ENCODE measurements at places on chromosomes 2 and 18.

DNA sequence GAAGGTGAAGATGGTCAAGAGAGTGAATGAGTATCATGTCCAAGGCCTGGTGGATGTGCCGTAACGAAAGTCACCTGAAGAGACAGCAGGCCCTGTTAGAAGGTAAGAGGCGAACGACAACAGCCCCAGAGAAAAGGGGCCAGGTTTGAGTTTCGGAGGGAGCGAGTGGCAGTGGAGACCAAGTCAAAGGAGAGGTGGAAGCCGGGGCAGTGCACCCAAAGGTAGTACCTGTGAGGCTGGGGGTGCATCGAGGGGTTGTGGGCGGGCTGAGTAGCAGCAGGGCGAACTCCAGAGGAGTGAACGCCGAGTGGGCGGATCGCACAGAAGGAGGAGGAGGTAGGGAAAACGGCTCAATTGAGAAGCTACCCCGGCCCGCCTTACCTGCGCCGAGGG is 358 bp downstream of the USP37 start:
- DNase-seq = peak; percentile 3

DNA sequence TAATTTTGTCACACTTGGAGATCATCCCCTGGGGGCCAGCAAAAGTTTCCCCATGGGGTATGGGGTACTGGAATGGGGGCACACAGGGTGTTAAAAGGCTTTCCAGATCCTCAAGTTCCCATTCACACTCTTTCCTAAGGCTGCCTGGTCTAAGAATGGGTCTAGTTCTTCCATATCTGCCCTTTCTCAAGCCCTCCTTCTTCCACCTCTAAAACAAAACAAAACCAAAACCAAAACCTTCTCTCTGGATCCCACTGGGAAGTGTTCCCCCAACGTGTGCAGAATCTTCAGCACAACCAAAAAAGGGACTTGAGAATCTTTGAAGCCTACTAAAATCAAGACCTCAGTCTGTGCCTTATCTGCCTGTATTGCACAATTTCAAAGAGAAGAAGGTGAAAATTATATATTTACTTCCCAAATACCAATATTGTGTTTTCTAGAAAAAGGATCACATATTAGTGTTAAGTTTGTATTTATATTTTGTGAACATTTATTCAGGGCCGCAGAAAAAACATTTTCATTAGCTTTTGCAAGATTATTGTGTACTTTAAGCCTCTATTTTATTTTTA is 207.2 kb upstream of the TCF4 start:
- no peak for DNase-seq

GRCh38 chr2:240098349-240098748 is 37.8 kb downstream of the COPS9 start:
- DNase-seq = no peak

- DNase-seq = no peak
Observed at GRCh38 chr2:240236217-240237111, 96.0 kb upstream of the OTOS start.

DNA sequence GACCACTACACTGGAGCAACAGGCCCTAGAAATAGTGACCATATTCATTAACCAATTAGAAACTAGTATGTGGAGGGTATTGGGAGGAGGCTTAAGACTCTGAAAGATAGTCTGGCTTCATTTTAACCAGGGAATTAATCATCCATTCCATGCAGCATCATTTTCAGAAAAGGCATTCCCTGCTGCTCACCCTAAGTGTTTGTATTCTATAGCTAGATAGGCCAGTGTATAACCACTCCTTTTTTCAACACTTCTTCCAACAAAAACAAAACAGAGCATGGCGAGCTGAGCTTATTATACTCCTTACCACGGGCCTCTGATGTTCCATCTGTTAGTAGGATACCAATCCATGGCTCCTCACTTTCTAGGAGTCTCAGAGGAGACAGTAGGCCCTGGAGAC is 112.0 kb upstream of the PKDCC start:
- DNase-seq = no peak

- no peak for DNase-seq
Observed at GRCh38 chr18:74113711-74114110, 33.9 kb downstream of the FBXO15 start.

- peak; percentile 52 for DNase-seq
Observed at GRCh38 chr2:23385351-23385747, 370 bp downstream of the KLHL29 start.

DNA sequence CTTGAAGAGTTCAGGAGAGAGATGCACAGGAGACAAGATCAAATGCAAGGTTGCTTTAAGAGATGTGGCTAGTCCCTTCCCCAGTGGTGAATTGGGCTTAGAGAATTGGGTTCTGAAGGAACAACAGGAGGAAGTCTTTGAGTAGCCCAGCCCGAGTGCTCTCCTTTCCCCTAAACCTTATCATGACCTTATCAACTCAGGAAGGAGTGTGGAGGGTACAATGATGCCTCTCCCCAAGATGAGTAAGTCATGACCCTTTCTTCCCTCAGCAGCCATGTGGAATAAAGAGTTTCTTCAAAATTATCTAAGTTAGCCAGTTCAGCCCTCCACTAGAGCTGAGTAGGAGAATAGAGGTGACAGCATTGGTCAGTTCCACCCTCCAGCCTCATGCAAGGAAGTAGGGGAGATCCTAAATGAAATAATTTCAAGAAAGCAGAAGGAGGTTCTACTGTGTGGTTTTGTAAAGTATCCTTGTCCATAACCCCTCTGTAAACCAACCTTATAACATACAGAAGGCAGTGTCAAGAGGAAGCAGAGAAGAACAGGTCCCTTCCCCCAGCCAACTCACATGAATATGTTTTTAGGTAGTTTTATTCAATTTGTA is 88.4 kb downstream of the ARHGAP15 start:
- DNase-seq = no peak

DNA sequence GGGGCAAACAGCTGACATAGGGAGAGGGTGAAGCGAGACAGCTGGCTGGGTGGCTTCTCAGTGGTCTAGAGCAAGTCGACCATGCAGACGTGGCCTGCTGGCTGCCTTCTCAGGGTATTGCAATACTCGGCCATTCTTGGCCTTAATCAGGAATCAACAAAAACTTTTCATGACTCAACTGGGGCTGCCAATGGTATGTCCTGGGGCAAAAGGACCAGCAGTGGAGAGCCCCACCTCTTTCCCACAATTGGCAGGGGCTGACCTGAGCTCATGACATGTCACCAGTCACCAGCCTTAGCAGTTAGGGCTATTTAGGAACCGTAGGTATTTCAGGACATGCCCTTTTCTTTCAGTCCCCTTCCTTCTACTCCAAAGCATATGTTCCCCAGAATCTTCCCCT is 19.1 kb downstream of the PLA2R1 start:
- DNase-seq = no peak

DNA sequence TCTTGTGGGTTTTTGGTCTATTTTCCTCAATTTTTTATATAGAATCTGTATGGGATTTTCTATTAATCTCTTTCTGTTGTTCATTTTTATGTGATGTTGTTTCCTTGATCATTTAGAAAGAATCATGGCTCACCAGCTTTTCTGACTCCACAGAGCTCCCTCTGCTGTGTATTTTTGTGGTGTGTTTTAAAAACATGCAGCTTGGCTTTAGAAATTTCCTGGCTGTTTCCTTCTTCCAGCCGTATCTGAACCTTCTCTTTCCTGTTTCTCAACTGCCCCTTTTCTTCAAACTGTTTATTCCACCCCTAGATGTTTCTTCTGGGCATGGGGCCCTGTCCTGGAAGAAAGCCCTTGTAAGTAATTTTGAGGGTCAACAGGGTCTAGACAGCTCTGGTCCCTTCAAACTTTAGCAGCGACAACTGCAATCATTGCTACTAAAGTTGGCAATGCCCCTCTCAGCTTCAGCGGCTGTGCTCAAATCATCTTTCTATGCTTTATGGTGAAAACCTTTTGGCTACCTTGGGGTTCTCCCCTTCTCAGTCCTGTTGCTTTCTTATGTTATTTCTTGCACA is 17.6 kb upstream of the COPS8 start:
- no peak for DNase-seq

DNA sequence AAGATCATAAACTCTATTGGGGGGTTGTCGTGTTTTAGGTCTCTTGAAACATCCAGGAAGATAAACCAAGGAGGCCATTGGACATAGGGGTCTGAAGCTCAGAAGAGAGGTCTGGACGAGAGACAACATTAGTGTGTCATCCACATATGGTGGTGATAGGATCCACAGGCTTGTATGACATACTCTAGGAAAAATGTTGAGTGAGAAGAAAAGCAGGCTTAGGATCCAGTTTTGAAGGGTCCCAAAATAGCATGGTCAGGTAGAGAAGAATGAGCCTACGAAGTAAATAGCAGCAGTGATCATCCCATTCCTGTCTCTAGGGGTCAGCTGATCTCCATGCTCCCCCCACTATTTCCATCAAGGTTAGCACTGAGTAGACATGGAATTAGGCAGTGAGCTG is 166.8 kb downstream of the ANKRD30B start:
- DNase-seq = no peak

DNA sequence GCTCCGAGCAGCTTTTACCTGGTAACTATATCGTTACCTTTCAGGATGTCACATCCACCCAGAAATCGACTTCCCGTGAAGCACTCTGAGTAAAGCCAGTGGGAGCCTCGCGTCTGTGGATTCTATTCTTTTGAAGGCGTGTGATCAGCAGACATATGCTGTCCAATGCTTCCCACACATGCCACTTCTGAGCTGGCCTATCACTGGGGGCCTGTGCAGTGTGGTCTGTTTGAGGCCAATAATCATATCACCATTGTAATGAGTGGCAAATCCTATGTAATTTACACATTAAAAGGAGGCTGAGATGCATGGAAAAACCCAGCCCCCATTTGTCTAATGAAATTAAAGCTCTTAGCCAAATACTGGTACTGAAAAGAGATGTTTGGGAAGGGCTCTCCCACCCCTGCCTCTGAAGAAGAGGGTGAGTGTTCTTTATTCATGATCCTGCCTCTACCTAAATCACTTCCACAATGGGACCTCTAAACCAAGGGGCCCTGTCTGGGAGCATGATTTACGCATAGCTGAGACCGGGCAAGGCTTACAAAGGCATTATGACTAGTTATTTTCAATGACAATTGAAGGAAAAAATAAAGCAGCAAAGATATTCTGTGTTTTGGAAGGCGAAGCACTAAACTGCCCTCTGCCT is 686.8 kb downstream of the ZEB2 start:
- DNase-seq = no peak

Data from HFFc6 (cell line).